ENCODE measurements at places on chromosomes 4 and X.

- H3K27ac ChIP-seq, result no peak overlapping the region
- H3K4me1 ChIP-seq, result peaks cover 11% of the 10 kb centered on the region
- no peak overlapping the region for H3K4me3 ChIP-seq
These were observed 37.5 kb downstream of the ARHGAP10 start for GRCh38 chr4:147769386-147769785.

DNA sequence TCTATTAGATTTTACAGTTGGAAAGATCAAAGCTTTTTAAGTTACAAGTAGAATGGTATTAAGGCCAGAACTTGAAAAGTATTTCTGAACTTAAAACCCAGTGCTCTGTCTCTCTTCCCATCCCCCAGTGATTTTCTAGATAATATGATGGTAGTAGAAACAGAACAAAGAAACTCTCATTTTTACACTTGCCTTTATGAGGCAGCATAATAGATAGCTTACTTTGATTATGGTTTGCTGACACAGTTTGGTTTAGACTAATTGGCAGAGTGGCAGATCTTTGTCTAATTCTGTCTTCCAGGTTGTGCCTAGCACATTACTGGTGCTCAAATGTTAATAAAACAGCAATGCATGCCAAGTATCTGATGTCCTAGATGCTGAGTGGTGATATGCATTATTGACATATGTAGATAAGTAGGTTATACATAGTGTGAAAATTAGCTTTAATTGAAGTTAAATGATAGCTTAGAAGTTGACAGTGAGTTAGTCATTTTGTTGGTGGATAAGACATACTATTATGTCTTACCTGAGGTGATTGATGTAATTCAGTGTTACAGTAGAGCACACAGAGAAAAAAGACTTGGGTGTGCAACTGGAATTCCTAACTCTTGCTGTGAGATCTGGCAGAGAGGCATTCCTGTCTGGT, 4.3 kb upstream of the RAPGEF2 start:
- no peaks in the 10 kb centered on the region for H3K36me3 ChIP-seq
- H3K4me3 ChIP-seq, result no peak overlapping the region
- peaks cover 21% of the 10 kb centered on the region for H3K27me3 ChIP-seq
- H3K27ac ChIP-seq, result no peak overlapping the region
- no peak for DNase-seq

DNA sequence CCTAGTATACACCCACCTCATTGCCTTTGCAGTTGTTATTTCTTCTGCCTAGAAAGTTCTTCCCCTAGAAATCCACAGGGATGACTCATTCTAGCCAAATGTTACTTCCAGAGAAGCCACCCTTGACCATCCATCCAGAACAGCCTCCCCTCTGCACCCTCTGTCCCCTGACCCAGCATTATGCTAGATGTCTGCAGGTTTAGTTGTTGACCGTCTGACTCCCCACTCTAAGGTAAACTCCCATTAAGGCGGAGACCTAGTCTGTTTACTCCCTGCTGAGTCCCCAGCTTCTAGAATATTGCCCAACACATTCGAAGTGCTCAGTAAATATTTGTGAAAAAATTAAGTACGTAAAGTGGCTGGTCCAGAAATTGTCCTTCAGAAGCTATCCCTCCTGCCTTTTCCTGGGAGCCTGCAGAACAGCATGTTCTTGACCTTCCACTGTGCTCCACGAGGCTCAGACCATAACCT, 11.0 kb downstream of the SRD5A3 start:
- no peaks in the 10 kb centered on the region for H3K27me3 ChIP-seq
- no peak overlapping the region for H3K4me3 ChIP-seq
- H3K36me3 ChIP-seq, result peaks cover 33% of the 10 kb centered on the region
- no peak overlapping the region for H3K27ac ChIP-seq
- peaks cover 15% of the 10 kb centered on the region for H3K4me1 ChIP-seq

DNA sequence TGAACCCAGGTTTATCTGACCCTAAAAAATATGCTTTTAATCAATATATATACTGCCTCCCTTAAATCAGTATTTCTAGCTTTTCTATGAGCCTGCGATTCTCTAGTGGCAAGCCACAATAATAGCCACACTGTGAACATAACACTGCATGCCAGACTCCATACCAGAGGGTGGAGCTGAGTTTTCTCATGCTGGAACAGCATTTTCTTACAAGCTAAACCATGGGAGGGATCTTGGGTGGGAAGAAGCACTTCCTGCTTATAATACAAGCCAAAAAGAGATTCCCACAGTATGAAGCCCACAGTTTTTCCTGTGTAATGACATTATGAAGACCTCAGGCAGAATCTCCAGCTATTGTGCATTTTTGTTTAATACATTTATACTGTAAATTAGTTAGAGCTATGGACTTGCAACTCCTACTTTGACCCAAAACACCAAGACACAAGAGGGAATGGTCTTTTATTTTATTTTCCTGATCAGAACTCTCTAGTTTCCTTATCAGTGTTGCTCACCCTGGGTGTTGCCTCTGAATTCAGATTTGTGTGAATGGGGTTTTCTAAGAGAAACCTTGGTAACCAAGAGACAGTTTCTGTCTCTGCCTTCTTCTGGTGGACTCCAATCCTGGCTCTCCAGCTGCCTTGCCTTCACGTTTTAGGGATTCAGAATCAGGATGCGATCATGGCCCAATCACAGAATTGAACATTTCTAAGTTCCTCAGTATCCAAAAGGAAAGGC, 74.5 kb upstream of the EOLA2 start:
- no peaks in the 10 kb centered on the region for H3K36me3 ChIP-seq
- DNase-seq, result no peak
- no peak overlapping the region for H3K4me3 ChIP-seq
- no peaks in the 10 kb centered on the region for H3K4me1 ChIP-seq
- no peak overlapping the region for H3K27ac ChIP-seq

GRCh38 chrX:9355739-9356138, 109.1 kb upstream of the TBL1X start:
- peaks cover 26% of the 10 kb centered on the region for H3K4me1 ChIP-seq
- DNase-seq, result no peak
- H3K4me3 ChIP-seq, result no peak overlapping the region
- H3K36me3 ChIP-seq, result peaks cover 2% of the 10 kb centered on the region
- no peak overlapping the region for H3K27ac ChIP-seq

DNA sequence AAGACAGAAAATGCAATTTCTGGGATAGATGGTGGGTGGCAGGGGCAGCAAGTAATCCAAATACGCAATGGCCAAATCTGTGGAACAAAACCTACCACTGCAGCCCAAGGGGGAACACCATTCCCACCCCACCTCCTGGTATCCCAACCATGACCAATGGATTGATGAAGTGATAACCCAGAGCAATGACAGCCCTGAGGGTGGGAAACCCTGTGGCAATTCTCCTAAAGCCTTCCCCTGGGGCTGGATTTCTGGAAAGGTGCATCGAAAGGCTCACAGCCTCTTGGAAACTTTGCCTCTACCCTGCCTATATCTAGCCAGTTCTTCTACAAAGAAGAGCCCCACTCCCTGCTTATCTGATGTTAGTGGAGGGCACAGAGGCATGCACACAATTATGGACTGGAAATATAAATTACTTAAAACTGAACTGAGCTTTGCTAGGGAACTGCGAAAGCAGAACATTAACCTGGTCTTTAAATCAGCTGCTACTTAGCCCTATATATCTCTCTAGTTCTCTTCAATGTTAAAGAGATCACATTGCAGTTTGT, 59.9 kb upstream of the TXK start:
- peaks cover 4% of the 10 kb centered on the region for H3K4me1 ChIP-seq
- H3K27me3 ChIP-seq, result no peaks in the 10 kb centered on the region
- DNase-seq, result no peak
- H3K27ac ChIP-seq, result no peak overlapping the region
- no peaks in the 10 kb centered on the region for H3K36me3 ChIP-seq

DNA sequence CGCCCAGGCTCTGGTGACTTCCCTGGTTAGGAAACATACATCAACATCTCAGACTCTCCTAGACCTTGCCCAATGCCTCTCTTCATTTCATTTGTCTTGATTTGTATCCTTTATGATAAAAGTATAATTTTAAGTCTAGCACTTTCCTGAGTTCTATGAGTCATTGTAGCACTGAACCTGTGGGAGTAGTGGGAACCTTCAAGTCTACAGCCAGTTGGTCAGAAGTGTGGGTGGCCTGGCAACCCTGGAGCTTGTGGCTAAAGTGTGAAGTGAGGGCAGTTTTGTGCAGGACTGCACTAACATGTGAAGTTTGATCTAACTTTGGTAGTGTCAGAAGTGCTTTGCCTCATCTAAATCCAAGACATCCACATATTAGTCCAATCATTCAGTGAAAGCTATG, 259.3 kb upstream of the IGFBP7 start:
- DNase-seq, result no peak
- no peaks in the 10 kb centered on the region for H3K4me1 ChIP-seq
- no peaks in the 10 kb centered on the region for H3K36me3 ChIP-seq
- no peak overlapping the region for H3K27ac ChIP-seq
